GM12891 (cell line): ENCODE measurements at places on chromosomes 3 and 15.
A peak's percentile ranks its signal among the peaks of the same experiment; 100 is the strongest.

- no peak for DNase-seq
These were observed 38.6 kb downstream of the MOBP start for GRCh38 chr3:39505866-39506742.

DNA sequence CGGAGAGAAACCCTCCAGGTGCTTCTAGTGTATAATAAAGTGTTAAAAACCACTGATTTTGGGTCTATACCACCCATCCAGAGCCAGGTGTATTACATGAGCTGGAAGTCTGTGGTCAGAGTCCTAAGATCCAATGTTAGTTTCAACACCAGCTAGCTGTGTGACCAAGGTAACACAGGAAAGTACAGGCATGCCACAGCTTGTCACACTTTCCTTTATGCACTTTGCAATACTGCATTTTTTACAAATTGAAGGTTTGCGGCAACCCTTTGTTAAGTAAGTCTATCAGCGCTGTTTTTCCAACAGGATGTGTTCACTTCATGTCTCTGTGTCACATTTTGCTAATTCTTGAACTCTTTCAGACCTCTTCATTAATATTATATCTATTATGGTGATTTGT is 201.3 kb upstream of the PRICKLE2 start:
- DNase-seq = no peak

DNA sequence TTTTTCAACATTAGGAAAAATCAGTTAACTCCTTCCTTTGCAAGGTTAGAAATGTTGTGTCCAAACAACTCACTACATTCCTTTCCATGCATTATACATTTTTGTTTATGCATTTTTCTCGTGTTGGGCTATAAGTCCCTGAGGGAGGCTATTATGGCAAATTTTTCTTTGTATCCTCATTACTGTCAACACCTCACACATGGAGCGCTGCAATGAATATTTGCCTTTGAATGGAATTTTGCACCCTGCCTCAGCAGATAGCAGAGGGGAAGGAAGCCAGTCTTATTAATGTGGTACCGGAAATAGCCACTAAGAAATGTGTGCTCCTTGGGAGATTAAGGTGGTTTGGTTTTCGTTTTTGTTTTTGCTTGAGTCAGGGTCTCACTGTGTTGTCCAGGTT is 134.7 kb downstream of the THSD4 start:
- DNase-seq = no peak

GRCh38 chr3:110744723-110745122 is 326.9 kb upstream of the NECTIN3 start:
- DNase-seq = no peak

GRCh38 chr3:138234401-138235179 is 47.5 kb downstream of the ARMC8 start:
- DNase-seq = no peak

- no peak for DNase-seq
These were observed 13.8 kb upstream of the CCR1 start for GRCh38 chr3:46221938-46222337.

DNA sequence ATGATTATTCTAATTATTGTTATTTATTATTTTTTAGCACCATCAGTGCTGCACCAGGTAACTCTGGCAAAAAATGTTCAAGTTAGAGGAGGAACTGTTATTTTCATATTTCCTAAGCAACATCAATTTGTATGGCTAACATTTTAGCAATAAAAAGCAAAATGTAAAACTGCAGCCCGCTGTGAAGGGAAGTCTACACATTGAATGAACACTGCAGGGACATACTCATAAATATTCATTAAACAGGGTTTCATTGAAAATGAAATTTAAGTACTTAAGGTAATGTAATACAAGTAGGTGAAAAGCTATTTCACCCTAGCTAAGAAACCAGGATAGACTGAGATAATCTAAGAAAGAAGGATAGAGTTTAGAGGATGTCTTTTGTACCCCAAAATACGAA is 532.7 kb downstream of the NLGN1 start:
- DNase-seq = no peak

- DNase-seq = peak; percentile 43
These were observed 18.7 kb downstream of the ISG20 start for GRCh38 chr15:88657326-88658069.

GRCh38 chr3:100631236-100631635 is 21.8 kb downstream of the ADGRG7 start:
- DNase-seq = no peak

DNA sequence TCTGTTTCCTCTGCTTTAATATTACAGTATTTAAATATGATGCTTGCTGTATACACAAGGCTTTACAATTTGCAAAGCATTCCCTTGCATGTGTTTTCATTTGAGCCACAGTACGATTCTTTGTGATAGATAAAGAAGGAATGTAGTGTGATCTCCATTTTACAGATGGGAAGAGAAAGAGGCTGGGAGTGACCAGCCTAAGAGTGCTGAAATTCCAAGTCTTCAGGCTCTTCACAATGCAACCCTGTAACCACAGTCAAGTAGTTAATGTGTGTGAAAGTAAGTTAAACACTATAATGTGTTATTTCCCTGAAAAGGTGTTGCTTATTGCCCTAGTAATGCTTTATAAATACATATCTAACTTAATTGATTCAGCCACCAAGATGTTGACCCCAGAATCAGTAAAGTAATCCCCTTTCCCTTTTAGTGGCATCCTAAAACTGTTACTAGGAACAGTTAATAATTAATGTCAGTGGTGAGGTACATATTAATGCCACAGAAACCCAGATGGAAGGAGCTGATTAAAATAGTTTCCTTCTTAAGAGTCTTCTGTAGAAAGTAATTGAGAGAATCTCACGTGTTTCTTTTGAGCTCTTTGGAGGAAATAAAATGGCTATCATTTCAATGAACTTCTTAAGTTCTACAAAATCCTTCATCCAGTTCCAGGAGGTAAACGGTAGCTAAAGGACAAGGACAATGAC is 110.4 kb downstream of the IL12A start:
- no peak for DNase-seq

DNA sequence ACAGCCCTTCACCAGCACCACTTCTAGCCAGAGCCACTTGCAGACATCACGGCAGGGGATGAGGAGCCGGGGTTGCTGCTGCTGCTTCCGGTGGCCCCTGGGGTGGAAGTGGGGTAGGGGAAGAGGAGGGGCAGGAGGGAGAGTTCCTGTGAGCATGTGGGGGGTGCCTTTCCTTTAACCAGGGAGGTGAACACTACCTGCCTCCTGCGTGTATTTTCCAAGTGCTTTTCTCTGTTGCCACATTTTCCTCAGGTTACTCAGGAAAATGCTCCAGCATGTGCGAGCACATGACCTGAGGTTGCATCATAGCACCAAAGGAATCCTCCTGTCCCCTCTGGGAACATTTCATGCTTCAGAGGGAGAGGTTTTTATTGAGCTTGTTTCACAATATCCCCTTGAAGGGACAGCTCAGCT is 12.2 kb upstream of the SACM1L start:
- no peak for DNase-seq

DNA sequence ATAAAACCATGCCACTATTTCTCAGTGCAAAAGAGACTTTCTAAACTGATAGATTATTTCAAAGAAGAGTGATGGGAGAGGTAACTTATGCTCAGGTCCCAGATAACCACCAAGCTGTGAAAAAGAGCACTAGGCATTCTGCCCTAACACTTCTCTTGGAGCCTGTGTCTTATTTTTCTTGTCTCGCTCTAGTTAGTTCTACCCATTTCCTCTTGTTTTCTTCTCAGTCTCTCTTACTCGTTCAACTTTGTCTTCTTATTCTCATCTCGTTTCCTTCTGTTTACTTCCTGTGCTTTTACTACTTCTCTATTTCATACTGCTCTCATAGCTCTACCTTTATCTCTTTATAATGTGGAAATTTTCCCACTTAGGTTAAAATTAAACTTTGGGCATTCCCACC is 91.8 kb upstream of the CGNL1 start:
- DNase-seq = no peak

DNA sequence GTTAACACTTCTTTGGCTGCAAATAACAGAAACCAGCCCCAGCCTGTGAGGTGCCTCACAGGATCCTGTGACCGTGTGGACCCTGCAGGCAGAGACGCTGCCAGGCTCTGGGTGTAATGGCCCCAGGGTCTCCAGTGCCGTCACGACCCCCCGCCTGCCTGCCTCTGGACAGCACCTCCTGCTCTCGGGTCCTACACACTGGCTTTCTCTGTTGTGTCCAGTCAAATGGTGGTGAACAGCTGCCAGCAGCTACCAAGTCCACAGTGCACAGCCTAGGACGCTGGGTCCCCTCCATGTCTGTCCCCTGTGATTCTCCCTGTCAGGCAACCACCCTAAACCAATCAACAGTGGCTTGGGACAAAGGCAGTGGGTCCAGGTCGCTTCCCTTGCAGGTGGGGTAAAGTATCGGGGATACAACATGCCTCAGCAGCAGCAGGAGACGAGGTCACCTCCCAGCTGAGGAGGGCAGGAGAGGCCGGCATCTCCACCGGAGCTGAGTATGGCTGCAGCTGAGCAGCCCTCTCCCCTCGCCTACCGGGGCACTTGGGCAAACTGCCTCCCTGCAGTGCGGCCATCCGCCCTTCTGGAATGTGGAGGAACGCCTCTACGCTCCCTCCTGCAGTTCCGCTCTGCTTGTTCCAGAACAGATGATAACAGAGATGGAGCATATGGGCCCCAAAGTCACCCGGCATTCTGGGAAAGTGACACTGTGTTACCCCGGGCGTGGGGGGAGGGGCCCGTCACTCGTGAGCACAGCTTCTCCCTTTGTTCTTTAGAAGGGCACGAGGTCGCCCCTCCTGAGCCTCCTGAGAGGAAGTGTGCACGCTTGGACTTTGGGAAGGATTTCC is 21.1 kb upstream of the SKOR1 start:
- no peak for DNase-seq

GRCh38 chr3:132543011-132543739 is 53.9 kb upstream of the ACKR4 start:
- no peak for DNase-seq

GRCh38 chr15:48993380-48993779 is 29.7 kb upstream of the SHC4 start:
- no peak for DNase-seq

- DNase-seq = no peak
These were observed 16.0 kb upstream of the GPR171 start for GRCh38 chr3:151219056-151219455.

DNA sequence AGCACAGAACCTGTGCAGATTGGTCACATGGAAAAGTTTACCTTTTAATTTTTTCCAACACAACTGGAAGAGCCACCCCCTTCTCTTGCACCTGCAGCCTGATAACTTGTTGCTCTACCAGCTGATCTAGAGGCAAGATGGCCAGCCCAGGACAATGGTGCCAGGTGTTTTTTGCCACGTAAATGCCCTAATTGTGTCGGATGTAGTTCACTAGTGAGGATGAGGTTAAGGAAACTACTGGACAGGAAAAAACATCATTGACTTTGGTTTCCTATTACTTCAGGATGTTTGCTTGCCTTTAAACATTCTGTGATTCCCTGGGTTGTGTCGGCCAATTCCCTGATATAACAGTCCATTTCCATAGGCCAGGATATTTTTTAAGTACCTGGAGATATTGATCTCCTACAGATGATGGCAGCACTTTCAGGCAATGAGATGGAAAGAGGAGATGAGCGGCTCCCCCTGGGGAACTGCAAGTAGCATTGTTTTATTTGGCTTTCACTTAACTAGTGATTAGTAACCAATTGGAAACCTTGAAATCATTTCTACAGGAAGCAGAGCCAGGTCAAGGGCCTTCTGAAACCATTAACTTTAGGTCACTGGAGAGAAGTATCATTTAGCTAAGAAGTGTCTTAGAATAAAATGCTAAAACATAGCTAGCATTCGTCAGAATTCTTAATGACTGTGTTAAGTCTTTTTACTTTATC is 72.5 kb downstream of the OSBPL10 start:
- DNase-seq = no peak

- DNase-seq = no peak
These were observed 93.9 kb upstream of the BHLHE40 start for GRCh38 chr3:4885316-4885715.

DNA sequence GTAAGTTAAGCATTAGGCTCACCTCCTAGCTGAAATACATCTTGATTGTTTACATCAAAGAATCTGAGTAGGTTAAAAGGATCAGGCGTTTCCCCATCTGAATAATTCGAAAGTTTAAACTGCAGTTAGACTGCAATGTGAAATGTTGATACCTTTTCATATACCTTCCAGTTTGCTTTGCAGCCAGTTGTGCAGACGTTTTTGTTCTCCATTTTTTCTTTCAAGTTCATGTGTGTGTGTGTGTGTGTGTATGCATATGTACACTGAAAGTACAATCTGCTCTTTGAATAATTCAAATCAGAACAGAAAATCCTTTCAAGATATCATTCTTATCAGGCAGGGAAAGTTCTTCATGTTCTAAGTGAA is 2.9 kb downstream of the ITPR1 start:
- DNase-seq = no peak

DNA sequence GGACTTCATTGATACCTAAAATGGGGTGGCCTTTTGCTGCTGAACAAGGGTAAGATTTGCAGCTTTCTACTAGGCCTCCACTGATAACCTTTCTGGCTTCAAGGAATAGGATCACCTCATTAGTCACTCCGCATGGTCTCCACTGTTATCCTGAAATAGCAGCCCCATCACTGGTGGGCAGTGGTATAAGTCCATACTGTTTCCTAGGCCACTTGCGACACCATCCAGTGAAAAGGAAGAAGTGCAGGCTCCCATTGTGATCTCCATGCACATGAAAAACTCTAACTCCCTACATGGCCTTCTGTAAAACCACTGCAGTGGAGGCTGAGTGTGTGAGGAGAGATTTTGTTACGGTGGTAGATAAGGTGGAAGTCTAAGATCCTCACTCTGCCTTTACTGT is 1455.9 kb downstream of the SI start:
- no peak for DNase-seq

DNA sequence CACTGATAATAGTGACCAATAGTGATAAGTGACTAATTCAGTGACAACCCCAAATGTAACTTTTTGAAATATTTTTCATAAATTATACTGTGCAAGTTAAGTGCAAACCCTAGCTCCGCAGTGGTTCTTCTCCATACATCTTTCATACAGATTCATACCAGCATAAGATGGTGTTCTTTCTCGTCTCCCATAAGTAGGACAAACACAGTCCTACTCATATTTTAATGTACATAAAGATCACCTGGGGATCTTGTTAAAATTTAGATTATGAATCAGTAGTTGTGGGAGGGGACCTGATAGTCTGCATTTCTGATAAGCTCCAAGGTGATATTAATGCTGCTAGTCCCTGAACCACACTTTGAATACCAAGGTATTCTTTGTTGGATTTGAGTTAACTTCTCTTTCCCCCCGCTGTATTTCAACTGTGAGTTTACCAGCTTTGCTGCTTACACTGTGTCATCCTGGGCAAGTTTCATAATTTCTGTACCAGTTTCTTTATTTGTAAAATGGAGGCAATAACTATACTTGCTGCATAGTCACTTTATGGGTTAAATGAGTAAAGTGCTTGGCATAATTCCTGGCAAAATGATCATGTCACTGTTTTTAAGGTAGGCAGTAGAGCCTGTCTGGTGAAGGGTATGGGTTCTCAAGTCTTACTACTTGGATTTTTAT is 34.7 kb upstream of the C3orf38 start:
- no peak for DNase-seq

DNA sequence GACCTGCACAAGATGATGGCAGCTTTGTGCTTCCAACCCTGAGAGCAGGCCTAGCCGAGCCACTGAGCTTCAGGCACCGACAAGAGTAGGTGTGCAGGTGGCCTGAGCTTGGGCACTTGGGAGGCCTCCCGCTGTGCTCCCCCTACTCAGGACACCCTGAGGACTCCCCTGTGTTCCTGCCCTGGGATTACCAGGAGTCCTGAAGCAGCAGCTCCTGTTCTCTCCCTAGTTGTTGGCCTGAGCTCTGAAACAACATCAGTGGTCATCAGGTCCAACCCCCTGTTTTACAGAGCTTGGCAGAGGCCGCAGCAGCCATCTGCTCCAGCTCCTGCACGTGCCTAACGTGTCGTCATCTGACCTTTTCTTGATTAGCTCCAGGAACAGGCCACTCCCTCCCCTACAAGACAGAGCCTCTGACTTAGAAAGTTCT is 8.0 kb upstream of the MESP2 start:
- no peak for DNase-seq
